ENCODE measurements at places on chromosomes 1 and 21. TPM values are rescaled to one million over a fixed set of nuclear protein-coding genes. Genes with fewer than 3 reads are reported as not detected.

Gene SAMSN1
- polyA plus RNA-seq: 1.4 TPM

Gene USP48
- 95.6 TPM for polyA plus RNA-seq

Gene AKR7A3
- polyA plus RNA-seq: 2.3 TPM

Gene DYRK3
- polyA plus RNA-seq: 9.9 TPM

Measured in left lung (tissue), 14 donors.